8988T (cell line): ENCODE measurements at places on chromosomes 1 and 21.

GRCh38 chr1:154386643-154387352 lies 18.3 kb upstream of the IL6R start:
- no peak for DNase-seq

- DNase-seq: no peak
Measured at GRCh38 chr1:42940851-42941639, 17.6 kb downstream of the SLC2A1 start.

DNA sequence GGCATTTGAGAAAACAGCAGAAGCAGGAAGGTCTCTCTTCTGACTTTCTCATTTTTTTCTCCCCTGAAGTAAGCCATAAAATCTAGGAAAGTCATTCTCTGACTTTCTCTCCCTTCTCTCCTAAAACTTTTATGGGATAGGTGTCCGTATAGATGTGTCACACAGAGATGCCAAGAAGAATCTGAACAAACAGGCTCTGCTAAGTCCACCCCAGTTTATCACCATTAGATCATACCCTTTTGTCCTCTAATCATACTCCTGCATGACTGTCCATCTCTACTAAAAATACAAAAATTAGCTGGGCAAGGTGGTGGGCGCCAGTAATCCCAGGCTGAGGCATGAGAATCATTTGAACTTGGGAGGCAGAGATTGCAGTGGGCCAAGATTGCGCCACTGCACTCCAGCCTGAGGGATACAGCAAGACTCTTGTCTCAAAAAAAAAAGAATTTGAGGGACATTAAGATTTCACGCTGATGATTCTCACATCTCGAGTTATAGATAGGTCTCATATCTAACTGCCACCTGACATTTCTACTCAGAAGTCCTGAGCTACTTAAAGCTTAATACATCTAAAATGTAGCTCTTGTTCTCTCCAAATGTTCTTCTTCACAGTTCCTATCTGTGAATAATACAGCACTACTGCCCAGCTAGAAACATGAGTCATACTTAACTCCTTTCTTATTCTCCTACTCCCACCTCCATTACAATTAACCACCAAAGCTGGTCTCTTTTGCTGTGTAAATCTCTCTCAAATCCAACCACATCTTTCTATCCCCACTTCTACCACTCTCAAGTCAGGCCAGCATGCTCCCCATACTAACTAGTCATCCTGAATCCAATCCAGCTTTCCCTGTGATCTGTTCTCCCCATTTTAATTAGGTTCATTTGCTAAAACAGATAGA lies 47.7 kb downstream of the ZNF644 start:
- DNase-seq: no peak

GRCh38 chr1:219555031-219555692 lies 57.7 kb downstream of the ZC3H11B start:
- no peak for DNase-seq

DNA sequence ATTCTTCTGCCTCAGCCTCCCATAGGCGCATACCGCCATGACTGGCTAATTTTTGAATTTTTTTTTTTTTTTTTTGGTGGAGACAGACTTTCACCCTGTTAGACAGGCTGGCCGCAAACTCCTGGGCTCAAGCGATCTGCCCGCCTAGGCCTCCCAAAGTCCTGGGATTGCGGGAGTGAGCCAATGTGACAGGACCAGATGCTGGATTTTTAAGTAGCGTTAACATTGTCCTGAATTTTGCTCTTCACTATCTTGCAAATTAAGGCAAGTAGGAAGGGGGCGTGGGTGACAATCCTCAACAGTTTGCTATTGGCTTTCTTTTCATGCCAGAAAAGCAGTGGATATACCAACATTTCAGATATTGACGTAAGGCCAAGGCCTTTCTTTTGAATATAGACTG lies 49.7 kb upstream of the TSNAX start:
- no peak for DNase-seq

DNA sequence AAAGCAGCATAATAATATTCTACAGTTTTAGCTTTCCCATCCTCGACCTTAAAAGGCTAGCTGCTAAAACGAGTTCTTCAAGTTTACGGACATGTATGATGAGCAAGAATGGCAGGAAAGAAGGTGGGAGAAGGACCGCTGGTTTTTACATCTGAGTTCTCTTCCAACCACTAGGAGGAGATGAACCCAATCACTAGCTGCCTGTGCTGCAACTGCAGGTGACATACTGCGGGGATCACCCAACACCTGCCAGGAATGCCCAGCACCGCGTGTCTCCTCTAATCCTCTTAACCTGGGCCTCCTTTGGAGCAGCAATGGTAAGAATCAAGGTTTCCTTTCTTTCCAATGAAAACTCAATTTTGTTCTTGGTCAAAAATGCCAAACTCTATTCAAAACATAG lies 23.5 kb downstream of the TOR3A start:
- no peak for DNase-seq

- DNase-seq: no peak
Measured at GRCh38 chr1:183100361-183100974, 77.2 kb downstream of the LAMC1 start.

GRCh38 chr1:104946558-104947210 lies 1197.0 kb downstream of the AMY1C start:
- no peak for DNase-seq
